ENCODE measurements at places on chromosomes 1 and 21.

DNA sequence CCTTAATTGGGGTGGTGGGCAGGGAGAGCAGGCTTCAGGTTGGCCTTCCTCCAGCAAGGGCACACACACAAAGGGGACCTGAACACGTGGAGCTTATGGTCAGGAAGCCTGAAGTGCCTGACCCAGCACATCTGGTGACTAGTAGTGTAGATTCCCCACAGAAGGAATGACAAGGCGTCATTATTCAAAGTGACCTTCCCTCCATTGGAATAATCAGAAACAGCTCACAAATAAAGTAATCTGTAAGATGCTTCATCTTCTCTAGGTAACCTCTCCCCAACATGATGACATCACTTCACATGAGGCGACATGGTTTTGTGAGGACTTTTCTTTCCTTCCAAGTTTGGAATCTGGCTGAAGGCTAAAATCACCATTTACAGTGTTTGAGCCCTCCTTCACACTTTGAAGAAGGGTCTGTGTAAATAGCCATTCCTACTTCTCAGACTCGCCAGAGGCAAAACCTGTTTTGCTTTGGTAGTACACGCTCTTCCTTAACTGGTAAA is 32.8 kb upstream of the ERG start:
- no peak for DNase-seq

GRCh38 chr1:24027838-24028468 is 47.8 kb upstream of the SRSF10 start:
- no peak for DNase-seq

DNA sequence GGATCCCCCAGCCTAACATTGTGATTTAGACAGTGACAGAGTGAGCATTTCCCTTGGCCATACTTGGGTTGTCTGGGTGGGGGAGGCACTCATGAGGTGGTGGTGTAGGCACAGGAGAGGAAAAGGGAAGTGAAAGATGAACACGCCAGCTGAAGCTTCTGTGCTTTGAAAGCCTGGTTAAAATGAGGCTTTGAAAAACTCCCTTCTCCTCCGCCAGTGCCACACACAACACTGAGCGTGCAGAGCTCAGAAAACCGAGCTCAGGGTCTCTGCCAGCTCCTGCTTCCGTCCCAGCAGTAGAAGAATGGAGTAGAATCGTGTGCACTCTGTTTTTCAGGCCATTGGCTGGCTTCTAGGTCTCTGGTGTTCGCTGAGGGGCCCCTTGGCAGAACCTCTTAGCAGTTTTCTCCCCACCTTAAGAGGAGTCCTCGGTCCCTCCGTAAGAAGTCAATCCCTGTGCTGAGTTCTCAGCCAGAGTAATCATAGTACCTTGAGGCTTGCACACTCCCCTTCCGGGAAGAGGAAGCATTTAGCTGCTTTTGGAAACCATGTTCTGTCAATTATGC is 12.9 kb downstream of the PLEKHM2 start:
- DNase-seq, result peak; percentile 16

DNA sequence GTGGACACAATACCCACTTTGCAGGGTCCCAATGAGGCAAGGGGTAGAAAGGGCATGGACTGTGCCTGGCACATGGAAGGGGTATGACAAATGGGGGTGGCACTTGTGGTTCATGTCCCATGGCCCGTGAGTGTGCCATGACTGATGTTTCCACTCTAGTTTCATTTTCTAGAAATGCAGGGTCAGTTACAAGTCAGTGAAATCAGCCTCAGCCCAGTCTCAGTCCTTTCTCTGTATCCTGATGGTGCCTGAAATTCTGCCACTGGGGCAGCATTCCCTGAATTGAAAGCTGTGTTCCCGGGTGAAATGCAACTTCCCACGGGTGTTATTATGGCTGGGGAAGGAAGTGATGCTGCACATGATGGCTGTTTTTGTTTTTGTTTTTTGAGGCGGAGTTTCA is 110.8 kb upstream of the ZBTB40 start:
- no peak for DNase-seq

GRCh38 chr1:226309398-226310244 is 657 bp upstream of the LIN9 start:
- no peak for DNase-seq

- no peak for DNase-seq
Measured at GRCh38 chr1:194060481-194060880, 874.1 kb upstream of the B3GALT2 start.

- peak; percentile 45 for DNase-seq
Measured at GRCh38 chr1:160400223-160400645, at the start of gene VANGL2. TSS of gene VANGL2 (plus strand) at chr1:160400564. CDS start at chr1:160415838, 15,274 bp downstream.

GRCh38 chr21:41932191-41932575 is 21.6 kb downstream of the C2CD2 start:
- DNase-seq, result no peak

GRCh38 chr1:220224611-220225124 is 47.6 kb downstream of the RAB3GAP2 start:
- DNase-seq, result no peak

DNA sequence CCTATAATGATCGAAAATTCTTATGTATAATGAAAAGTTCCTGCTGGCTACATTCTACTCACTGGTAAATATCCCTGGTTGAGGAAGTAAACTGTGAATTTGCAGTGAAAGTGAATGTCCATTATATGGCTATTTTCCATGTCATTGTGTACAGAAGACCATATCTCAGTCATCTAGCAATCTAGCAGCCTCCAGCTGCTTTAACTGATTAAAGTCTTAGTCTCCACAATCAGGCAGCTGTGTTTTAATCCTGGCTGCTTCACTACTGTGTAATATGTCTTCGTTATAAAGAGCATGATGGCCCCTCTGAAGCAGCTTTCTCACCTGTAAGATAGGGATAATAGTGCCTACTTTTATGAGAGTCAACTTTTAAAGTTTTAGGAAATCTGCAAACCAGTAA is 11.4 kb downstream of the CLCA2 start:
- DNase-seq, result no peak

GRCh38 chr21:16424331-16424751 is 694.6 kb downstream of the USP25 start:
- no peak for DNase-seq

DNA sequence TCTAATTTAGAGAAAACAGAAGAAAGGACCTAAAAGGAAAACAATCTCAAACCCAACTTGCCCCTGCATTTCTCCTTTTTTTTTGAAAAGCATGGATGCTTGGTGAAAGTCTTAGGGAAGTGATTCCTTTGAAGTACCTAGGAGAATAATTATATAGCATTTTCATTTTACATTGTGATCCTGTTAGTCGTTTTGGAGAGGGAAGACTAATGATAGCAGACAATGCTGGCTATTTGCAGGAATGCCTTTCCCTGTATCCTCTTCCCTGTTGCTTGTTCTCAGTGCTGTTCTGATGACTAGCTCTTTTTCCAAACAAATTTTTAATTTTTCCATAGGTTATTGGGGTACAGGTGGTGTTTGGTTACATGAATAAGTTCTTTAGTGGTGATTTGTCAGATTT is 53.9 kb downstream of the LAMC1 start:
- DNase-seq, result no peak

GRCh38 chr1:169550294-169550693 is 36.0 kb downstream of the F5 start:
- no peak for DNase-seq

GRCh38 chr1:39317910-39318633 is 113.6 kb downstream of the MACF1 start:
- DNase-seq, result no peak

- no peak for DNase-seq
Measured at GRCh38 chr1:211764701-211765100, 65.9 kb downstream of the LPGAT1 start.

Measured in stimulated activated CD4-positive, alpha-beta T cell treated with anti-CD3 and anti-CD28 coated beads, Interleukin-12 subunit alpha, Interleukin-12 subunit beta, amount 100 ng/mL, for 4 hours (primary cell).